ENCODE measurements at places on chromosomes 5 and 9.

- no peak for DNase-seq
Measured at GRCh38 chr9:89405826-89406225, 87.5 kb downstream of the SECISBP2 start.

- DNase-seq = no peak
Measured at GRCh38 chr5:2194949-2195348, 312.2 kb upstream of the IRX4 start.

GRCh38 chr5:97297063-97297703 lies 114.1 kb upstream of the RIOK2 start:
- no peak for DNase-seq

DNA sequence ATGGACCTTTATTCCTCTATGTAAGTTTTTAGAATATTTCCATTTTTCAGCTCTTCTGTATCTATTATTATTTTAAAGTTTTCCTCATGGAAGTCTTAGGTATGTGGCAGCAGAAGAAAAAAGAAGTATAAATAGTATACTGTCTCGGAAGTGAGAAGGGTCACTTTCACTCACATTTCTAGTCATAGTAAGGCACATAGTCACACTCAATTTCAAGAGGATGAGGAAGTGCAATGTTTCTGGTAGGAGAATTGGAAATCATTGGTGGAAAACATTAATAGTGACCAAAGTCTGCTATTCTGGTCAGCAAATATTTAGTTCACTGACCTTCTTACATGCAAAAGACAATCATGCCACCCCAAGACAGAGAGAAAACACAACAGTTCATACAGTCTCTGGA lies 35.2 kb upstream of the TNFSF8 start:
- DNase-seq = no peak

DNA sequence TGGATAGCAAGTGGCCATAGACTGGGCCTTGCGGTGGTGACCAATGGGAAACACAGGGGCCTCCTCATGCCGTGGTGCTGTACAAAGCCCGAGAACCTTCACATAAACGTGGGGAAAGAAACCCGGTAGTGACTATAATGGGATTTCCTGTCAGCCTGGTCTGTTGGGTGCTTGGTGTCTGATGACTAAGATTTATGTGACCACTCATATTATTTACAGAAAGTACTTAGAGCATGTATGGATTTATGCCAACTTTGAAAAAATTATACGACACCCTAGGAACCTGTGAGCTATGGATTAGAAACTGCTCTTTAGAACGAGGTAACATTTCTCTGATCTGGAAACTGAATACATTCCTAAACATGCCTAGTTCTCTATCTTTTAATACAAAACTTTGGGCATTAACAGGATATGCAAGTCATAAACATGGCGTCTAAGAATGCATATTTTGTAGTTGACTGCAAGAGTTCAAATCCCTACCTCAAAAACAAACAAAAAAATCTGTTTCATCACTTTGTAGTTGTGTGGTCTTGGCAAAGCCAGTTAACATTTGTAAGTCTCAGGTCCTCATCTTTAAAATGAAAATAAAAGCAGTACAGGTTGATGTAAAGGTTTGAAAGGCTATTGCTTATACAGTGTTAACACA lies 85.4 kb downstream of the TMEM167A start:
- no peak for DNase-seq

DNA sequence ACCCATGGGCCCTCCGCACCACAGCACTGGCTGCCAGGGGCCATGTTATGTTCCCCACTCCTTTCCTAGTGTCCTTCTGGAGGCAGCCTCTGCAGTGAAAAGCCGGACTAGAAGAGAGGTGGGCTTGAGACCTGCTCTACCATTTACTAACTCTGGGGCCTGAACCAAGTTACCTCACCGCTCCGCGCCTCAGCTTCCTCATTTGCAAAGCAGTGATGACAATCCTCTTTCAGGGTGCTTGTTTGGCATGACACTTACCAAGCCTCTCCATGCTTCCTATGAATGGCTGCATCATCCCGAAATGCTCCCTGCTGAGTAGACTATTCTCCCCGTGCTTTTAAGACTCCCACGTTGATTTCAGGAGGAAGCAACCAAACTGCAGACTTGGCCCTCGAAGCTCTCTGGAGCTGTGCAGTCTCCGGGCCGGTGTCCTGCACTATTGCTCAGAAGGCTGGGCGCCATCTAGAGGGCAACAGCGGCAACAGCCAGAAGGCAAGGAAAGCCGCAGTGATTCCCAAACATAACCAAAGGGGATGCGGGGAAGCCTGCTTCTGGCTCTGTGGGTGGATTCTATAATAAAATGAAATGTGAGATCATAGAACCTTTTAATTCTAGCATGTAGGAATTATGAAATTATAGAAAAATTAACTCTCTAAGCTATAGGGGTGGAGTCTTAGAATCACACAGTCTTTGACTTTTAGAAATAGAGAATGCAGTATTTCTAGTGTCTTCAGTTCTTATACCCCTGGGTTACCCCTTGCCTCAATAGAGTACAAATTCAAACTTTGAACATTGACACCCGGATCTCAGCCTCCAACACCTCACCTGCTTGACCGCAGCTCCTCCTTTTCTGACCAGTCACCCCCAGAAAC lies 599.8 kb upstream of the BRINP1 start:
- peak; percentile 50 for DNase-seq

- no peak for DNase-seq
Measured at GRCh38 chr9:115413304-115413703, 295.3 kb upstream of the TNC start.

GRCh38 chr5:80248378-80248777 lies 7.5 kb downstream of the SERINC5 start:
- DNase-seq = no peak

Measured in stimulated activated CD4-positive, alpha-beta T cell treated with anti-CD3 and anti-CD28 coated beads, Interleukin-2, amount 100 ng/mL, for 48 hours (primary cell).